MV-4-11 (cell line): ENCODE measurements at places on chromosomes 1 and 21.

GRCh38 chr21:17823846-17824245, 4.7 kb upstream of the C21orf91 start:
- DNase-seq, result no peak

GRCh38 chr1:33120436-33121231, 39.7 kb downstream of the AZIN2 start:
- DNase-seq, result no peak

DNA sequence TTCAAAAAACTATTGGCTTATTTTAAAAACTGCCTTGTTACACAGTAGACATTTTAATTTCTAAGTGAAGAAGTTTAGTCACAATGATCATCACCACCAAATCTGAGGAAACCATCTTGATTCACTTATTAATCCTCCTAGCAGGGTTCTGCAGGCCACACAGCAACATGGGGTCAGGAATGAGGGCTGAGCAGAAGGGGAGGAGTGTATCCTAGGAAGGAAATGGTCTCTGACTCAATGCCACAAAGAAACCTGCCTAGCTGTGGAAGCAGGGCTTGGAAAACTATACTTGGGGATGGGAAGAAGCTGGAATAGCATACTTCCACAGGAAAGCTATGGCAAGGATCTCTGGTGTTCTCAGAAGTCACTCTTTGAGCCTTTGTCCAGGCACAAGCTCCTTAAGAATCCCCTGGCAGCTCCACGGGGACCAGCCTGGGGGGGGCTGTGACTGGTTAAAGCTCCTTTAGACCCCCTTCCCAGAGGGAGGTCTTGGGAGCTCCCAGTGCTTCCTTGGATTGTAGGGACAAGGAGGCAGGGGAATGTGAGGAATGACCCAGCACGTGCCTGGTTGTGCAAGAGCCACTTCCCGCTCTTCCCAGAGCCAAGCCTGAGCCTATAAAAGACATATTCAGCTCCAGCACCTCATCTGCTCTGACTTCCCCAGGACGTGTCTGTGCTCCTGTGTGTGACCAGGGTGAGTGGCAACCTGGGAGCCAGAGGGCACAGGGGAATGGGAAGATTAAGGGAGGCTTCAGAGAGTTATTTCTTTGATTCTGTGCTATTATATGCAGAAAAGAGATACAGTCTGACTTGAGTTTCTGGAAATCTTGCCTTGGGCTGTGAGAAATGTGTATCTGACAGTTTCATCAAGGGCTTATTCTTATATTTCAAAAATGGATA, at the start of gene LCE2A:
LCE2A (plus strand) TSS at position 645 of the 900 bp plus-strand sequence. CDS start 557 bp downstream, outside the sequence.
- DNase-seq, result no peak

GRCh38 chr21:46253610-46254124, 25.1 kb upstream of the LSS start:
- no peak for DNase-seq

- no peak for DNase-seq
Observed at GRCh38 chr1:47326271-47326670, 7.3 kb upstream of the CMPK1 start.

- peak; percentile 58 for DNase-seq
Observed at GRCh38 chr1:214264196-214264595, 16.8 kb upstream of the SMYD2 start.

GRCh38 chr1:16242556-16243214, 5.7 kb upstream of the CPLANE2 start:
- no peak for DNase-seq

DNA sequence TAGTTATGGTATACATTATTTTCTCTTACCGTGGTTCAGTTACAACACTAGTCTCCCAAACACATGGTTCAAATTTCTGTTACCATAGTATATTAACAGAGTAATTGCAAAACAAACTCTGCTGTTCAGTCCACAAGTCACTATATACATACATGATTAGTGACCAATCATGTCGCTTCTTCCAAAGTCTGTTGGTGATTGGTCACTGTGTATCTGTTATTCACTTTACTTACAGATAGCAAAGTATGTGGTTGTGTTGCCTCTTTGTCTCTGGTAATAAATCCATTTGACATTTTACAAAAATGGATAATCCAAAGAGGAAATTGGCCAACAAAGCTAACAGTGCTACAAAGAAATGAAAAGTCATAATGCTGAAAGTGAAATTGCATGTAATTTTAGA, 107.2 kb downstream of the RABGAP1L start:
- peak; percentile 93 for DNase-seq

GRCh38 chr1:228151180-228151925, 1.6 kb downstream of the GJC2 start:
- no peak for DNase-seq

DNA sequence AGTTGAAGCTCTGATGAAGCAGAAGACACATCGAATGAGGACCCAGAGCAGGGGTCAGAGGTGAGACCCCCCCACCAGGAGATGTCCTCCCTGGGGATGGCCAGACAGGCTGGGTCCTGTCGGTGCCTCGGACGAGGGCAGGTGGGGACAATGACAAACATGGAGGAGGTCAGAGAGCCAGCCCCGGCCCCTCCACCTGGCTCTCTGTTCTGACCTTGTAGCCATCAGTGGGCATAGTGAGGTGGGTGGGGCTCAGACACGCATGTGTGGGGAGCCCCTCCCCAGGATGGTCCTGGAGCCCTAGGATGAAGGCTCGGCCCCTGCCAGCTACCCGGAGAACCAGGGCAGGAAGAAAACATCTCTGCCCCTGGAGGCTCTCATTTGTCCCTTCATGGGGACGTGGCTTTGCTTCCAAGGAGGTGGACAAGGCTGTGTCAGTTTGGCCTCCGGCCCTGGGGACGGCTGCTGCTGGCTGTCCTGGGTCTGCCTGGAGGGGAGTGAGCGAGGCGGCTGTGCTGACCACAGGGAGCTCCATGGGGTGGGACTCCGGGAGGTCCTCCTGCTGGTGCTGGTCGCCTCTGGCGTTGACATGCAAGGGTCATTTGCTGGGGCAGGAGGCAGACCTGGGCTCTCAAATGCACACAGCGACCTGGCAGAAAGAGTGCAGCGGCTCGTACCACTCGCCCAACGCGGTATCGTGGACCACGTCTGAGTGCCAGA, 2.6 kb downstream of the KRTAP10-6 start:
- no peak for DNase-seq

DNA sequence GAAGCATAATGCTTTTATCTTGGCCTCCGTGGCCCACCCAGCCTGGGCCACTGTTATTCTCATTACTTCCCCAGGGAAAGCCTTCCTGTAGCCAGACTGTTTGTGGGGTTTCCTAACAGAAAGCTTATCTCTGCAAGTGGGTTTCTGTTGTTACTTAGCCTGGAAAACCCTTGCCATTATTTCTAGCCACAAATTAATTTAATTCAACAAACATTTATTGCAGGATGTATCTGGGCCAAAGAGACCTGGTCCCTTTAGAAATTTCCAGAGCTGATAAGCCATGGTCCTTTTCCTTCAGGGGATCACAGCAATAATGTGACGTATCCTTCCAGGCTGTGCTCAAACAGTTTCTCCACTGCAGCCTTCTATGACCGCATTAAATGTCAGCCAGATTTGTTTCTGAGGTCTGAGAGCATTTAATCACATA, 20.9 kb downstream of the TNN start:
- no peak for DNase-seq

DNA sequence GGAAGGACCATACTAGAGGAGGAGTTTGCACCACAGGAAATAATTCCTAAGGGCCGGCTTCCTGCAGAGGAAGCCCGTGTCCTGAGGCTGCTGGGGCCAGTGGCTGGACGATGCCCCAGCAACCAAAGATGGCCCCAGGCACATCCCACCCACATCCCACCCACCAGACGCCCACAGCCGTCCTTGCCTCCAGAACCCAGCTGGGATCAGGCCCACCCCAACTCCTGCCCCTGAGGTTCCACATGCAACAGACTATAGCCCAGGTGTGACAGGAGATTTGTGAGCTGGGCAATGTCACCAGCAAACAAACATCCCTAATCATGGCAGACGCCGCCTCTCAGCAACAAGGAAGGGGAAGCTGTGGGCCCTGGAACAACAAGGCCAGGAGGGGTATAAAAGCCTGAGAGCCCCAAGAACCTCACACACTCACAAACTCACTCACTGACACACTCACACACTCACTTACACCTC, at the start of gene KRTAP10-9:
KRTAP10-9 (plus strand) TSS at position 421 of the 471 bp plus-strand sequence. CDS start 79 bp downstream, outside the sequence.
- no peak for DNase-seq
